ENCODE measurements at places on chromosomes 7 and 10. TPM values are rescaled to one million over a fixed set of nuclear protein-coding genes. Genes with fewer than 3 reads are reported as not detected.

Gene SYNPO2L
- not detected for total RNA-seq

Gene NPC1L1
- 0.04 TPM for total RNA-seq

Gene COMTD1
- 183 TPM for total RNA-seq

Gene ANKRD1
- 3.5 TPM for total RNA-seq

Gene GATAD1
- 15.8 TPM for total RNA-seq

Gene LLCFC1
- not detected for total RNA-seq

Gene OR9A2
- not detected for total RNA-seq

Gene DDC
- not detected for total RNA-seq

Gene ABCB1
- not detected for total RNA-seq

- no peak overlapping the region for H3K27ac ChIP-seq
- no peaks in the 10 kb centered on the region for H3K4me1 ChIP-seq
- no peak overlapping the region for H3K4me3 ChIP-seq
- peaks cover 76% of the 10 kb centered on the region for H3K27me3 ChIP-seq
- DNase-seq = no peak
- H3K36me3 ChIP-seq = no peaks in the 10 kb centered on the region
Measured at GRCh38 chr10:6482737-6483357, 97.2 kb downstream of the PRKCQ start.

- no peaks in the 10 kb centered on the region for H3K27me3 ChIP-seq
- no peaks in the 10 kb centered on the region for H3K36me3 ChIP-seq
- no peaks in the 10 kb centered on the region for H3K4me1 ChIP-seq
- no peak overlapping the region for H3K27ac ChIP-seq
- DNase-seq = no peak
Measured at GRCh38 chr7:88670536-88670935, 89.0 kb upstream of the ZNF804B start.

GRCh38 chr7:99829524-99830160 is 1.8 kb downstream of the CYP3A43 start:
- H3K4me3 ChIP-seq = no peak overlapping the region
- H3K27ac ChIP-seq = no peak overlapping the region
- H3K36me3 ChIP-seq = no peaks in the 10 kb centered on the region
- DNase-seq = no peak
- H3K4me1 ChIP-seq = no peaks in the 10 kb centered on the region
- H3K27me3 ChIP-seq = peaks cover 36% of the 10 kb centered on the region

- no peaks in the 10 kb centered on the region for H3K4me1 ChIP-seq
- H3K27ac ChIP-seq = no peak overlapping the region
Measured at GRCh38 chr7:79217468-79217867, 236.0 kb downstream of the MAGI2 start.

GRCh38 chr10:71045204-71045809 is 156.9 kb upstream of the PCBD1 start:
- H3K27ac ChIP-seq = no peak overlapping the region
- no peaks in the 10 kb centered on the region for H3K4me1 ChIP-seq
- 0 out of 2 replicates have a peak, but pooled peaks cover under 1% of the 10 kb centered on the region for H3K27me3 ChIP-seq
- no peaks in the 10 kb centered on the region for H3K36me3 ChIP-seq
- H3K4me3 ChIP-seq = no peak overlapping the region

GRCh38 chr7:111126987-111127386 is 36.1 kb downstream of the LRRN3 start:
- no peak overlapping the region for H3K4me3 ChIP-seq
- no peaks in the 10 kb centered on the region for H3K27me3 ChIP-seq
- DNase-seq = peak; percentile 61
- H3K36me3 ChIP-seq = no peaks in the 10 kb centered on the region
- peaks cover 10% of the 10 kb centered on the region for H3K4me1 ChIP-seq

DNA sequence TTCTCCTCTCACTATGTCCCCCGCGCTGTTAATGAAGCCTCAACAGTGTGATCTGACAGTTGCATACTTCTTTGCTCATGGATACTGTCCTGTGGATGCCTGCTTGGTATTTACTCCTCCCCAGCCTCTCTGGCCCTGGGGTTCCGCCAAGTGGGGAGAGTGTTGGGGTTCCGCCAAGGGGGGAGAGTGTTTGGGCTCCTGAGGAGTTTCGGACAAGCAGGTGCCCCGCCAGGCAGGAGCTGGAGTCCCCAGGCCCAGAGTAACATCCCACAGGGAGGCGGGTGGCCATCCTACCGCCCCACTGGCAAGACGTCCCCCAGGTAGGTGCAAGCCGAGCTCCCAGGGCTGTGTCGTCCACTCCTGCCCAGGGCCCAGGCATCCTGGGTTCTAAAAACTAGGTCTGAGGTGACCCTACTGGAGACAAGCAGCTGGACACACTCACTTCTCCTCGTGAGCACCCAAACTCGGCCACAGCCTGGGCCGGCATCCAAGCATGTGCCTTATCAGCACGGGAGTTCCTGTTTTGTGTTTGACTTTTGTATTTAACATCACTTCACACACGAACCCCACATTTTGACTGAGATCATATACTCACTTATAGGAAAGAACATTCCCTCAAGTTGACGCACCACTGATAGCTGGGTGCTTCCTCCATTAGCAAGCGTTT is 34.2 kb downstream of the CAMK2B start:
- H3K36me3 ChIP-seq = no peaks in the 10 kb centered on the region
- DNase-seq = peak; percentile 22
- no peaks in the 10 kb centered on the region for H3K4me1 ChIP-seq

DNA sequence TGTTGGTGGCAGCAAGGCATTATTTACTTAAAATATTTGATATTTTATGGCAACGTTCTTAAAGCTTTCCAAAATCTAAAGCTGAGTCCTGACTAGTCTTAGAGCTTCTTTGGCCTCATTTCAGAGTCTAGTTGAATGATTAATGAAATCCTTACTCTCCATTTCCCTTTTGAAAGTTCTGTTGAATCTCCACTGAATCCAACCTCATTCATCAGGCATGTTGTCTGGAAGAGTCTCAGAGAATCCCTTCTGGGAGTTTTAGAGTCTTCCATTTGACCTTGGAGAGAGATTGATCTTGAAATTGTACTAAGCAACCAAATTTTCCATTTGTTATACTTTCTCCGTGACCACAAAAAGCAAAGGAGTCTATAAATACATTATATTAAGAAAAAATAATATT is 198.5 kb upstream of the TMEM196 start:
- DNase-seq = no peak
- H3K4me1 ChIP-seq = peaks cover 23% of the 10 kb centered on the region
- no peak overlapping the region for H3K4me3 ChIP-seq
- no peaks in the 10 kb centered on the region for H3K27me3 ChIP-seq
- no peaks in the 10 kb centered on the region for H3K36me3 ChIP-seq

DNA sequence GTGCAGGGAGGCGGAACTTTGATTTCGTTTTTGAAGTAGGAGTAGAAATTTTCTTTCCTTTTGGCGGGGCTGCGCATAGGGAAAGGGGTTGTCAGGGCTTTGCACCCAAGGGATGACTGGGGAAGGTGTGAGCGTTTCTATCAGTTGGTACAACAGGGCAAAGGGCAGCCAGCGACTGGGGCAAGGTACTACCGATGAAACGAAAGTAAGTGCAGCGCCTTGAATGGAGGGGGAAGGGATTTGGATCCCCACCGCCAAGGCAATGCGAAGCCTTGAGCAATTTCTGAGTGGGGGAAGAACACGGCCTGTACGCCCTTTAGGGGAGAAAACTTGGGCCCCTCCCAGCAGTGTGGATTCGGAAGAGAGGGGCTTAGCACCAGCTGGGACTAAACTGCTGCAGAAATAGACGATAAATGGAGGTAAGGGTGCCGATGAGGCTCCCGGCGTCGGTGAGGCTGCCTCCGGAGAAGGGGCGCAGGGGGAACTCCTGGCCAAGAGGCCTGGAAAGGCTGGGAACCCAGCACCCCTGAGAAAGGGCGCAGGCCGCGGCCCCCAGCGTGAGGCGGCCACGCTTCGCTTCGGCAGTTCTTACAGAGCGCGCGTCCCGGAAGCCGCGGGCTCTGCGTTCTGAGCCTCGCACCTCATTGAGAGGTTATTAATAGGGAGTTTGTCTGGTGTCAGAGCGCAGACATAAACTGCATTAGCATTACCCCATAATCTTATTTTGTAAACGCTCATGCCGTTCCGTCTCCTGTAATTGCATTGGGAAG is 10.0 kb upstream of the TLX1 start:
- no peak for DNase-seq
- no peak overlapping the region for H3K4me3 ChIP-seq
- H3K27ac ChIP-seq = no peak overlapping the region
- H3K36me3 ChIP-seq = no peaks in the 10 kb centered on the region
- H3K4me1 ChIP-seq = no peaks in the 10 kb centered on the region
- H3K27me3 ChIP-seq = peaks cover 9% of the 10 kb centered on the region

- H3K36me3 ChIP-seq = no peaks in the 10 kb centered on the region
- no peaks in the 10 kb centered on the region for H3K27me3 ChIP-seq
- no peak overlapping the region for H3K4me3 ChIP-seq
- no peaks in the 10 kb centered on the region for H3K4me1 ChIP-seq
- no peak for DNase-seq
- H3K27ac ChIP-seq = no peak overlapping the region
Measured at GRCh38 chr7:98641646-98642500, 24.8 kb downstream of the NPTX2 start.

DNA sequence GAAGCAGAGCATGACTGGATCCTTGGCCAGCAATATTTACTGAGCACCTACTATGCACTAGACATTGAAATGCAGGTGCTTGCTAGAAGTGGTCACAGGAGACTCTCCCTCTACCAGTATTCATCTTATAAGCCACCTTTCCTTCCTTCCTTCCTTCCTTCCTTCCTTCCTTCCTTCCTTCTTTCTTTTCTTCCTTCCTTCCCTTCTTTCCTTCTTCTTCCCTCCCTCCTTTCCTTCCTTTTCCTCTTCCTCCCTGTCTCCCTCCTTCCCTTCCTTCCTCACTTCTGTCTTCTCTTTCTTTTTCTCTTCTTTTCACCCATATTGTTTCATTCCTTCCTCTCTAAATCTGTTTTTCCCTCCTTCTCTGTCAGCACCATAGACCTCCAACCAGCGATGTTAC is 47.3 kb upstream of the TCF7L2 start:
- no peak overlapping the region for H3K4me3 ChIP-seq
- no peaks in the 10 kb centered on the region for H3K4me1 ChIP-seq
- H3K36me3 ChIP-seq = no peaks in the 10 kb centered on the region
- no peaks in the 10 kb centered on the region for H3K27me3 ChIP-seq
- H3K27ac ChIP-seq = no peak overlapping the region
- no peak for DNase-seq

GRCh38 chr10:19944911-19945663 is 128.9 kb downstream of the PLXDC2 start:
- H3K4me3 ChIP-seq = no peak overlapping the region
- no peak overlapping the region for H3K27ac ChIP-seq
- H3K36me3 ChIP-seq = no peaks in the 10 kb centered on the region
- no peaks in the 10 kb centered on the region for H3K4me1 ChIP-seq

- H3K4me1 ChIP-seq = peaks cover 4% of the 10 kb centered on the region
- no peak overlapping the region for H3K27ac ChIP-seq
- DNase-seq = peak; percentile 30
Measured at GRCh38 chr7:151245360-151246101, 3.0 kb downstream of the SMARCD3 start.

GRCh38 chr7:106112972-106113421 is 885 bp upstream of the SYPL1 start:
- peak overlapping the region; percentile 90 for H3K4me3 ChIP-seq
- no peaks in the 10 kb centered on the region for H3K27me3 ChIP-seq
- no peaks in the 10 kb centered on the region for H3K36me3 ChIP-seq
- H3K27ac ChIP-seq = peak overlapping the region; percentile 49
- DNase-seq = no peak
- H3K4me1 ChIP-seq = peaks cover 30% of the 10 kb centered on the region

DNA sequence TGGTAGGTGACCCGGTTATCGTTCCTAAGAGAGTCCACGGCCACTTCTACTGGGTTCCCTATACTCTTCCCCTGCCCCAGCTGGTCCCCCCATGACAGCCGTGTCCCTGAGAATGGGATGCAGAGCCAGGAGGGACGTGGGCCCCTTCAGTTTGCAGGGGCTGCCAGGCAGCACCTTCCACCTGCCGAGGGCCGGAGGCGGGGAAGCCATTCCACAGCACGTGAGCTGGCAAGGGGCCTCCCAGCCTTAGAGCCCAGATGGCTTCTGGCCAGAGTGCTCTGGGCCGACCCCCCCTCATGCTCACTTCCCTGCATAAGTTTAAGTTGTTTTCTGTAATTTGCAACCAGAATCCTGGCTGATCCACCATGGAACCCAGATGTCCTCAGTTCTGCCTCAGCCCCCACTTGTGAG is 39.0 kb downstream of the DIP2C start:
- H3K4me1 ChIP-seq = no peaks in the 10 kb centered on the region
- no peaks in the 10 kb centered on the region for H3K27me3 ChIP-seq
- no peak for DNase-seq
- H3K27ac ChIP-seq = no peak overlapping the region

DNA sequence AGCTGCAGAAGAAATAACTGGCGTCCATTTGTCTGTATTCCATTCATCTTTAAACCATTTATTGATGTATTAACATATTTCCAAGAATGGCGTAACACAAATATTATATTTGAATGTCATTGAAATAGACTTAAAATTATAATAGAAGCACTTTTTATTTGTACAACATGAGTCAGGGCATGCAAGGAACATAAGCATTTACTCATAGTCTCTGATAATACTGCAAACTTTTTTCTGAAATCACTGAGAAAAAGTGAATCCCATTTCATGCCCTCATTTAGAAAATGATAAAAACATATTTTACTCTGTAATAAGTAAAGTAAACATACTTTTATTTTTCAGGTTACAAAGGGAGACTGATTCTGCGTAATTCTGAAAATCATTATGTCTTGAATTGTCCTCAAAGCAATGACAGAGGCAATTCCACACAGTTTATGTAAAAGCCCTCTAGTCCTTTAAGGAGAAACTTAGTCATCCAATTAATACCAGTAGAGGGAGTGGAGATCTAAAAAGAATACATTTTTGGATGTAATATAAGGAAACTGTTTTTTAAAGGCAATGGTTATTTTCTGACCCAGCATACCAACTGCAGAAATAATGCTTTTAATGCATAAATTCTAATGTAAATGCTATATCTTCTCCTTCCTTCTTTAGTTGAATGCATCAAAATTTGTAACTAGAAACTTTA is 58.1 kb downstream of the AGMO start:
- peak; percentile 43 for DNase-seq
- H3K4me3 ChIP-seq = no peak overlapping the region
- H3K36me3 ChIP-seq = no peaks in the 10 kb centered on the region
- H3K27me3 ChIP-seq = no peaks in the 10 kb centered on the region
- H3K4me1 ChIP-seq = peaks cover 5% of the 10 kb centered on the region
- peak overlapping the region; percentile 32 for H3K27ac ChIP-seq

DNA sequence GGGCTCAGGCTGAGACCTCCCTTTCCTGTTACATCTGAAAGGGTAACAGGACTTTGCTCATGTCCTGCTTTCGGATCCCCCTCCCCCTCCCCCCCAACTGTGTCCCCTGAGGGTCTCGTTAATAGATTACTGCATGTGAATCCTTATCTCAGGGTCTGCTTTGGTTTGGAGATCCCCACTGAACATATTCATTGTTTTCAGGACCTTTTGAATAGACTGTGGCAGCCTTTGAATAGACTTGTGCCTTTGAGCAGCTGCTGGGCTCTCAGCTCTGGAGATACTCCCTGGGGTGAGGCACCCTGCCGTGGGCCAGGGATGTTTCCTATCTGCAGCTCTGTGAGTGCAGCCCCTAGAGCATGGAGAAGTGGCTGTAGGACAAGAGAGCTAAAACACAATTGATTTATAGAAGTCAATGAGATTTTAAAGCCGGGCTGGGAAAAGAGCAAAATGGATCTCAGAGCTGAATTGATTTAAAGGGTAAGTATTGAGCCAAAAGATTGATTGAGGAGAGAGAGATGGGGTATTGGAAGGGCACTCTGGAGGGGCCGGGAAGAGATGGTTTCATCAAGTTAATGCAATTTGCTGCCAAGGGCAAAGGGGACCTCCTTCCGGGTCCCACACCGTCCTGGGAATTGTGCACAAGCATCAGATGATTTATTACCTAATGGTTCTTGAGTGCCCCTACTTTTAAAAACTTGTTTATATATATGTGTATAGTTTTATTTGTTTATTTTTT is 9.9 kb downstream of the ARHGAP22 start:
- no peaks in the 10 kb centered on the region for H3K36me3 ChIP-seq
- DNase-seq = no peak
- no peak overlapping the region for H3K4me3 ChIP-seq
- no peaks in the 10 kb centered on the region for H3K27me3 ChIP-seq
- no peak overlapping the region for H3K27ac ChIP-seq
- no peaks in the 10 kb centered on the region for H3K4me1 ChIP-seq
